ENCODE measurements at places on chromosomes 7 and 10.

DNA sequence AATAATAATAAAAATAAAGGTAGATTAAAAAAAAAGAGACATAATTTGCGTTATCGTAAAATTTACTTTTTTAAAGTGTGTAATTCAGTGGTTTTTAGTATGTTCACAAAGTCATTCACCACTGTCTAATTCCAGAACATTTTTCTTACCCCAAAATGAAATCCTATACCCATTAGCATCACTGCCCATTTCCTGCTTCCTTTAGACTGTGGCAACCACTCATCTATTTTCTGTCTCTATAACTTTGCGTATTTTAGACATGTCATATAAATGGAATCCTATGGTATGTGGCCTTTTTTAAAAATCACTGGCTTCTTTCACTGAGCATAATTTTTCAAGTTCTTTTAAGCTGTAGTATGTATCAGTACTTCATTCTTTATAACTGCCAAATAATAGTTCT lies 53.6 kb downstream of the KAT6B start:
- no peak for DNase-seq

- DNase-seq: no peak
Measured at GRCh38 chr7:131326576-131326975, 1.1 kb upstream of the MKLN1 start.

GRCh38 chr7:155861480-155861868 lies 49.2 kb upstream of the SHH start:
- no peak for DNase-seq

GRCh38 chr7:151630851-151631569 lies 111.3 kb upstream of the RHEB start:
- no peak for DNase-seq

GRCh38 chr7:36911788-36912187 lies 187.5 kb upstream of the AOAH start:
- DNase-seq: no peak

- DNase-seq: no peak
Measured at GRCh38 chr7:22660732-22661131, 66.3 kb upstream of the IL6 start.

DNA sequence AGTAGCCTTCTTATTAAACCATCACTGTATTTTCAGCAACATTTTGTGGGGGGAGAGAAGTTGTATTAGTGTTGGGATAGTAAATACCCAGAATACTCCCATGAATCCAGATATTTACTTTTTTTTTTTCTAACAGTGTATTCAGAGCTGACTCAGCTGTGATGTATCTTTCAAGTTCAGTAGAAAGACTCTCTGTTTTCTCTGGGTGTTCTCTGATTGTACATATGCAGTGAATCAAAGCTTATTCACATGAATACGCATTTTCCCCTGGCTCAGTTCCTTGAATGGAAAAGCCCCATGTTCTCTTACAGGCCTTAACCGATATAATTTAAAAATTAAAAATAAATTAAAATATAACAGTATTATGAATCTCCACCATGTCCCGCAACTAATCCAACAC lies 1.3 kb downstream of the TFPI2 start:
- DNase-seq: no peak

DNA sequence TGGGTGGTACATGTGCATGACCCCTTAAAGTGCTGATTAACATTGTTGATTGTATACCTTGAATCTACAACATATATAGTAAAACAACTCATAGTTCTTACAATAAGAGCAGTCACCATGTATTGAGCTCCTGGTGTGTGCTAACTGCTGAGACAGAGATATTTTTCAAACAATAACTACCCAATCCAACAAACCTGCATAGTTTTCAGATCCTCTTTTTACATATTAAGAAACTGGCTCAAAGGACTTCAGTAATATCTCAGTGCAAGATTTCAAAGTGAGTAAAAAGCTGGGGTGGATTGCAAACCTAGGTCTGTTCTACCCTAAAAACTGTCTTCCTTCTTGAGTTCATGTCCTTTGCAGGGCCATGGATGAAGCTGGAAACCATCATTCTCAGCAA lies 272.2 kb downstream of the SNX13 start:
- DNase-seq: no peak

- no peak for DNase-seq
Measured at GRCh38 chr10:119098576-119098975, 5.3 kb upstream of the DENND10 start.

GRCh38 chr10:104142081-104142480 lies 20.1 kb downstream of the SFR1 start:
- no peak for DNase-seq

DNA sequence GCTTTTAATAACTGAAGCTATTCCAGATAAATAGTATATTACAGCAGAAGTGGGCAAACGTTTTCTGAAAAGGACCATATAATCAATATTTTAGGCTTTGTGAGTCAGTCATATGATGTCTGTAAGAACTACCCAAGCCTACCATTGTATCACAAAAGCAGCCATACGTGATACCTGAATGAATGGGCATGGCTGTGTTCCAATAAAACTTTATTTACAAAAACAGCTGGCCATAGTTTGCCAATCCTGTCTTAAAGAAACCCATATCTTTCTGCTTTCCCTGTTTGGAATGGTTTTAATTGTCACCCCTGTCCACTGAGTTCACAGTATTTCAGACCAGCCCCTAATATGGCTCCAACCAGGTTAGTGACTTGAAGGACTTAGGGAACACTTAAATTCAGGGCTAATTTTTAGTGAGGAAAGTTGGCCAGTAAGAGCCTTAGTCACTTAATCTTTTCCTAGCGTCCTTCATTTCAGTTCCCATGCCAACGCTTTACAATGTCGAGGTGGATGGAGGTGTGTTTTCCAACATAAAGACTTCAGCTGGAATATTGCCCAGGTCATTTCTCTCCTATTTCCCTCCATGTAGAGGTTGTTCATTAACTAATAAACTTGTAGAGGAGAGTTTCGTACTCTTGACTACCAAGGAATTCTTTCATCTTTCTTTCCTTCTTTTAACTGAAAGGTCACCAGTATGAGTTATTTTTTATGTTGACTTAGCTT lies 184.5 kb downstream of the TRIL start:
- DNase-seq: no peak

GRCh38 chr7:144513334-144513733 lies 109.8 kb upstream of the NOBOX start:
- DNase-seq: no peak

DNA sequence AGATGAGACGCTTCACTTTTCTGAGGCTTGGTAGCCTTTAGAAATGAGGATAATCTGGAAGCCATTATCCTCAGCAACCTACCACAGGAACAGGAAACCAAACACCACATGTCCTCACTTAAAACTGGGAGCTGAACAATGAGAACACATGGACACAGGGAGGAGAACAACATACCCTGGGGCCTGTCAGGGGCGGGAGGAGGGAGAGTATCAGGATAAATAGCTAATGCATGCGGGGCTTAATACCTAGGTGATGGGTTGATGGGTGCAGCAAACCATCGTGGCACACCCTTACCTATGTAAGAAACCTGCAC lies 48.9 kb downstream of the LRGUK start:
- no peak for DNase-seq

GRCh38 chr7:31373337-31374289 lies 33.1 kb upstream of the NEUROD6 start:
- DNase-seq: peak; percentile 10

DNA sequence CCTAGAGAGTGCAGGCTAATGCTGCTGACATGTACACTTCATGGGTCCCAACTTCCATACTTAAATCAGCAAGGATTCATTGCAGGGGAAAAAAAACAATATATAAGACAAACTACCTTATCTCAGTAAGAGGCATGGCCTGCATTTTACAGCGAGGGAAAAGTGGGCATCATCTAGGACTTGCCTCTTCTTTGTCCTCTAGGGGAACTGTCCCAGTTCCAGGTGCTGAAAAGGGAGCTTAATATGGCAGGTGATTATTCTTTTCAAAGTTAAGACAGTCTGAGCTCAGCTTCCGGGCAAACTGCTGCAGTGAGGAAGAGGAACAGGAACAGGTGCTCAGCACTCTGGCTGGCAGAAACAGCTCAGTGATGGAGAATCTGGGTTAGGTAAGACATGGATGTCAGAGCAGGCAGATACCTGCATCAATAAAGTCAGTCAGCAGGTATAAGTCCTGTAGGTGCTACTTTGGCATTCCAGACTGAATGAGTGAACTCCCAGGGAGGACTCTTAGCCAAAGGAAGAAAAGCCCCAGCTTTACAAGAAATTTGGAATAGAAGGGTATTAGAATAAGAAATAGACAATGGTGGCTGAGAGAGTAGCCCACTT lies 147.2 kb downstream of the TMEM178B start:
- no peak for DNase-seq

- DNase-seq: no peak
Measured at GRCh38 chr7:24660546-24660945, 87.3 kb downstream of the PALS2 start.

DNA sequence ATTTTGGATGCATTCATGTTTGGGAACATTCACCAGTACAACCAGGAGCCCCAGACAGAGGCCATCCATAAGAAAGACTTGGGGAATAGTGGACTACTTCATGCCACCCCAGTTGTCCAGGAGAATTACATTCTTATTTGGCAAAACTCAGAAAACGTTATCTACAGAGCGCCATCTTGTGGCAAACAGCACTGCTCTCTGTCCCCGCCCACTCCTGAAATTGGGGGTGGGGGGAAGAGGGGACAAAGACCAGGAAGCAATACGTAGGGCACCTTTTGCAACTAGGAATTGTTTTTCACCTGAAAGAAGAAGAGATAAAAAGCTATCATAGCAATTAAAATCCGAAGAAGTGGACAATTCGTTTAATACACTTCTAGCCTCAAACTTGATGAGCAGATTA lies 134.6 kb upstream of the MGMT start:
- peak; percentile 32 for DNase-seq

DNA sequence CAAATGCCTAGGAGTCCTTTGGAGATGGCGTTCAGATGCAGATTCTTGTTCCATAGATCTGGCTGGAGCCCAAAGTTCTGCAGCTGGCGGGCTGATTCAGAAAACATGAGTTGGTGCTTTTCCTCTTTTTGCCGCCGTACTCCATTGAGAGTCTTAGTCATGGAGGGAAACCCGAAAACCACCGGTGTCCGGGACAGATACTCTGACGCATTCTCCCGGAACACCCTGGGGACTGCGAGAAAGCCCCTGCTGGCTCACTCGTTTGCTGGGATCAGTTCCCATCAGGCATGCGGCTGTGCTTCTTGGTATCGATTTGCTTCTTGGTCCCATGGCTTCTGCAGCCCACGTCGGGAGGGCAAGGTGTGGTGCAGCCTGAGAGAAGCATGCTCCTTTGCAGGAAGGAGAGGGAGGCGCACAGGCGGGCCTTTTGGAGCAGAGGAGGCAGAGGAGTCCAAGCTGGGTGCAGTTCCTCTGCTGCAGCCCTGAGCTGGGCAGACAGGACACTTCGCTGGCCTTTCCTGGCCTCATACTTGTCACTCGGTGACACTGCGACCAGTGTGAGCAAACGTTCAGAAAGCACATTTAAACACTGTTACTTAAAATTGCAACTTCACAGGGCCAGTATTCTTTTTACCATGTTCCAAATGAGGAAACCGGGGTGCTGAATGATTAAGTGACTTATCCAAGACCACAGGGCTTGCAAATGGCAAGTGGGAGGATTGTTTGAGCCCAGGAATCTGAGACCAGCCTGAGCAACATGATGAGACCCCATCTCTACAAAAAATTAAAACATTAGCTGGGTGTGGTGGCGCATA lies 30.6 kb upstream of the PFKFB3 start:
- DNase-seq: peak; percentile 58

DNA sequence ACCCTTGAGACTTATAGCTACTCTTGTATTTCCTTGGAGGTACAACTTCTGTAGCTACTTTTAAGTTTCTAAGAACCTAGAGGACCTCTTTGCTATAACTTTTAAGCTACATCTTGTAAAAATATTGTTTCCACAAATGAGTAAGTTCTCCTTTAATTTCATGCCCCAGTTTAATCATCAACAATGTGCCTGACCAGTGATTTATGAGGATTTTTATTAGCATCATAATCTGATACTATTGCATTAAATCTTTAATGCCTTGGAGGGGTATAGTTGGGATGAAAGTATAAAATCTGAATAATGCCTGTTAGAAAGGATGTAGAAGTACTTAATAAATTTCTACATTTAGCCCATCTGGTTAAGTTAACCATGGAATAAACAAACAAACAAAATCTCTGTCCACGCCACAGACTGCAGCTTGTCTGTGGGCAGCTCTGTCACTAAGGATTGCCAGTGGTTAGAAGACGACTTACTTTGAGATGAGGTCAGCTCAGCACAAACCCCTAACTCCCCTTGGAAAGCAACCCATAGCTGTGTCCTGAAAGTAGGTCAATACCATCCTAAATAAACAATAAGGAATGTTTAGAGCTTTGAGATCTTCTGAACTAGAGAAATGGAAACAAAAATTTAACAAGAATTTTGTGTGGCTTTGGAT lies 18.3 kb downstream of the UBE2D1 start:
- DNase-seq: no peak

DNA sequence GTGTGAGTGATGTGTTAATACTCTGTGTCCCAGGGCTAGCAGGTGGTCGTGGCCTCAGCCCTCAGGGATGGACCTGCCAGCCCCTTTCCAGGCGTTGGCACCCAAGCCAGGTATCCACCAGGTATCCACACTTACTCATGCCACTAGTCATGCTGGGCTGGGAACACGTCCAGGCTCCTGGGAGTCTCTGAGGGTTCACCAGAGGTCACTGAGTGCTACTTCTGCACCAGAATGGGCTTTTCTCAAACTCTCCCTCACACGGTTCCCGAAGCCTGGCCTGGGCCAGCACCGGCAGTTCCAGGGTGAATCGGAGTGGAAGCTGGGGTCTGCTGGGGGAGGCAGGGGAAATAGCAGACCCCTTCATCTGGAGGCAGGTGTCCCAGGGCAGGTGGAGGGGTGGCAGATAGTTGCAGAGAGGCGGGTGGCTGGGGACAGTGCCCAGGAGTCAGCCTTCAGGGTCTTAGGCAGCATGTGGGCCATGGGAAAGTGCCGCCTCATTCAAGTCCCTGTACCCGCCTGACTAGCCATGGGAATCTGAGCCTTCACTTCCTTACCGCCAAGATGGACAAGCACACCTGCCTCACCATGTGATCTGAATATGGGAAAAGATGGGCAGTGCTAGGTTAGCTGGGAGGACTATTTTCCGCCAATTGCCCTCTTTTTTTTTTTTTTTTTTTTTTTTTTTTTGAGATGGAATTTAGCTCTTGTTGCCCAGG lies 95.5 kb upstream of the GTF2I start:
- DNase-seq: no peak
